ENCODE measurements at places on chromosomes 16 and 17. TPM values are rescaled to one million over a fixed set of nuclear protein-coding genes. Genes with fewer than 3 reads are reported as not detected.

The FGF11 gene
- 2.0 TPM for total RNA-seq

The HSD11B2 gene
- total RNA-seq: not detected

The KREMEN2 gene
- total RNA-seq: not detected

The GAST gene
- not detected for total RNA-seq

The NEUROD2 gene
- not detected for total RNA-seq

The EMC8 gene
- total RNA-seq: 32.5 TPM

The DNAH3 gene
- total RNA-seq: not detected

- DNase-seq: peak; percentile 67
Observed at GRCh38 chr17:7834542-7834956, 532 bp downstream of the KDM6B start.

- no peak for DNase-seq
Observed at GRCh38 chr17:57554826-57555635, 190.1 kb downstream of the CCDC182 start.

DNA sequence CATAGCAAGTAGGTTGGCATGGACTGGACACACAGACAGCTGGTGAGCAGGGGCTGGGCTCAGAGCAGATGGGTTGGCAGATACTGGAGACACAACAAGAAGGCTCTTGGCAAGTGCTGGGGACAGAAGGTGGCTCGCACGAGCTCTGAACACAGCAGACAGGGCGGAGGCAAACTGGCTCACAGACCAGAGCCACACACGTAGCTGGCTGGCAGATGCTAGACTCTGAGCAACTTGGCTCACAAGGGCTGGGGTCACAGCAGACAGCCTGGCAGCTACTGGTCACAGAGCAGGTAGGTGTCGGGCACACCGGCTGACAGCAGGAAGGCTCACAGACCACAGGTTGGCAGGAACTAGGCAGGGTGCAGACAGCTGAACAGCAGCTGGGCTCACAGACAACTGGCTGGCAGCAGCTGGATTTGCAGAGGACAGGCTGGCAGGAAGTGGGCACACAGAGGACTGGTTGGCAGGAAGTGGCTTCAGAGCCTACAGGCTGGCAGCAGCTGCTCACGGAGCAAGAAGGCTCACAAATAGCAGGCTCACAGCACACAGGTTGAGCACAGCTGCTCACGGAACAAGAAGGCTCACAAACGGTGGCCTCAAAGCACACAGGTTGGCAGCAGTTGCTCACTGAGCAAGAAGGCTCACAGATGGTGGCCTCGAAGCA is 725 bp downstream of the KRTAP16-1 start:
- peak; percentile 65 for DNase-seq

- no peak for DNase-seq
Observed at GRCh38 chr16:24499193-24499814, 40.1 kb upstream of the RBBP6 start.

DNA sequence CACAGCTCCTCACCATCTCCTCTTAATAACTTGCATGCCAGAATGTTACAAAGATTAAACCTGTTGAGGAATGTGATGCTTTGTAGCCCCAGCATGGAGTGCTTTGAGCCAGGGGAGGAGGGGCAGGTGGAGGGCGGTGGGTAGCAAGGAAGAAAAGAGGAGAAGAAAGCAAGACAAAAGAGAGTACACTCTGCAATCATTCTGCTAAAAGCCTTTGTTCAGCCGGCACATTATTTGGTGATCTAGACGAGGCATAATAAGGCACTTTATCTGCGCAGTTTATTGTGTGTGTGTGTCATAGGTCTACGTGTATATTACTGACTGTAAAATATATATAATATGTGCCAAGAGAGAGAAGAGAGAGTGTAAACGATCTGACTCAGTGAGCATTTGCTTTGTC is 139.1 kb downstream of the SOX9 start:
- no peak for DNase-seq

DNA sequence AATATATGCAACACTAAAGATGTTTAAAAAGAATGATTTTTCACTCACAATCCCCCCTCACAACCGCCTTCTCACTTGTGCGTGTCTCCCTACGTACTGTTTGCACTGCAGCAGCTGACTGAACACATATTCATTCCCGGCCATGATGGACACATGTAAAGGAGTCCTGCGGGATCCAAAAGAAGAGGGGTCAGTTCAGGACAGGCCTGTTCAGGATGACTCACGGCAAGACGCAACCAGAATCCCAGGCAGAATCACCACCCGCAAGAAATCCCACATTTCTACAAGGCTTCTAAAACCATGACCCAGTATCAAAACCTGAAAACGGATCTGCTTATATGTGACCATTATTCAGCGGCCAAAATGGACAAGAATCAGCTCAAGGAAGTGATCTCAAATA is 52.3 kb downstream of the CYB5D2 start:
- no peak for DNase-seq

DNA sequence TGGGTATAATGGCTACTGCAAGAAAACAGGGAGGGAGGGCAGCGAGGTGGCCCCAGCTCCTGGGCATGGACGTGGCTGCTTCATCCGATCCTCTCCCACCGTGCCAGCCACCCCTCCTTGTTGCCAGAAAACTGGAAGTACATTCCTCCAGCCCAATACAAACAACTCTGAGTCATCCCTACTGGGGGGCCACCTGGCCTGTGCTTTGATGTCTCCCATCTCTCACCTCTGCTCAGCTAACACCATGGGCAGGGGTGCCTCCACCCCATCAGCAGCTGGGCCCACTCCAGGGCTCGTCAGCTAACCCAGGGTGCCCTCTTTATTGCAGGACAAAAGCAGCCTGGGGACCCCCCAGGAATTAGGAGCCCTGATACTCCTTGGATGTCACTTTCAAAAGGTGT is 2.0 kb downstream of the RHBDF2 start:
- DNase-seq: no peak

DNA sequence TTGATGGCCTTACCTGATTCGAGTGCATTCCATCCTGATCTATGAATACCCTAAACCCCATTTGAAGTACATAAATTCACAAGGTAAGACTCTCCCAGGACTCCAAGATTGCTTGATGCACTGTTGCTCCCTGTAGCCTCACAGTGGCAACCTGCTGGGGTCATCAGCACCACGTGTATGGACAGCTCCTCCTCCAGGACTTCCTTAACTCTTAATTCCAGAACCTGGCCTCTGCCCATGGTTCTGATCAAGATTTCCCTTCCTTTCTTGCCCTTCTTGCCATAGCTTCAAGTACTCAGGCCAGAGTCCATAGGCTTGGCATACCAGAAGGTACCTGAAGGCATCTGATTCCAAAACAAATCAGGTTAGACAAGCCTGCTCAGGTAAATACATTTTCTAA is 34.0 kb upstream of the NLK start:
- no peak for DNase-seq

- DNase-seq: no peak
Observed at GRCh38 chr16:29900888-29901606, 759 bp downstream of the ASPHD1 start.

GRCh38 chr16:73049511-73049910 is 1.6 kb upstream of the ZFHX3 start:
- DNase-seq: no peak

DNA sequence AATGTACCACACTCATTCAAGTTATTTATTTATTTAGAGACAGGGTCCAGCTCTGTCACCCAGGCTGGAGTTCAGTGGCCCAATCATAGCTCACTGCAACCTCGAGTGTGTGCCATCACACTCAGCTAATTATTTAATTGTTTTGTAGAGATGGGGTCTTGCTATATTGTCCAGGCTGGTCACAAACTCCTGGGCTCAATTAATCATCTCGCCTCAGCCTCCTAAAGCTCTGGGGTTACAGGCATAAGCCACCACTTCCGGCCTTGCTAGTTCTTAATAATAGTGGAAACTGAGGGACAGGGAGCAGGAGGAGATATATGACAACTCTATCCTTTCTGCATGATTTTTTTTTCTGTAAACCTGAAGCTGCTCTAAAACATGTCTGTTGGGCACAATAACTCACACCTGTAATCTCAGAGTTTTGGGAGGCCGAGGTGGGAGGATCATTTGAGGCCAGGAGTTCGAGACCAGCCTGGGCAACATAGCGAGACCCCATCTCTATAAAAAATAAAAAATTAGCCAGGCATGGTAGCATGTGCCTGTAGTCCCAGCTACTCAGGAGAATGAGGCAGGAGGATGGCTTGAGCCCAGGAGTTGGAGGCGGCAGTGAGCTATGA is 11.7 kb upstream of the EXOC7 start:
- DNase-seq: no peak

DNA sequence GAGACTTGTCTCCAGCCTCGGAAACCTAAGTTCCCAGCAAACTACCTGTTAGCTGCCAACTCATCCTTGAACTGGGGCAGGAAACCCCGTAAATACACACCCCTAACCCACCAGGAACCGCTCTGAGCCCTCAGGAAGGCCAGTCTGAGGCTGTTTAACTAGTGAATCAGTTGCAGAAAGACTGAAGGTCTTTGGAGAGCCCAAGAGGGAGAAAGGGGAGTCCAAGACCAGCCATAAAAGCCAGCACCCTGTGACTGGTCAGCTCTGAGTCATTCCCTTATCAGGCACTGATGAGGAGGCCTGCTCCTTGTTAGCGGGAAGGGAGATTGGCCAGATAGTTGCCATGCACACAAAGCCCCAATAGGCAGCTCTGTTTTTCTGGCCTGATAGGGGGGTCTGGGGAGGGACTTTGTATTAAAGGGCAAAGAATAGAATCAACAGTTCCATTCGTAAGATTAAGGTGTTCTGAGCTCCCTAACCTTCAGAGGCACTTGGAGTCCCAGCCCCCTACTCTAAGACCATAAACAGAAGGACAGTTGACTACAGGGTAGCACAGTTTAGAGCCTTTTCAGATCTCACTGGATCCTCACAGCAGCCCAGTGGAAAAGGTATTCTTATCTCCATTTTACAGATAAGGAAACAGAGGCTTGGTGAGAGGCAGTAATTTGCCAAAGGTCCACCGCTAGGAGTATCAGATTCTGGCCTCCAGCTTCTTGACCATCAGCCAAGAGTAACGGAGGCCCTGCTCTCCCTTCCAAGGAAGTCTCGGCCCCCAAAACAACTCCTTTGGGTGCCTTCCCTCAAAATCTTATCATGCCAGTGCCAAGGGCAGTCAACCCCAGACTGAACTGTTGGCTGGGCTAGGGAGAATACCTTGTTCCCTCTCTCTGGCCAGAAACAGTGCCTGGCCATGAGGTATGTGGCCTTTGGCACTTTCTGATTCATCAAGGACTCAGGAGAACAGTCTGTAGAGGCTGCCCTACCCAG is 2.2 kb upstream of the KRT19 start:
- DNase-seq: no peak

DNA sequence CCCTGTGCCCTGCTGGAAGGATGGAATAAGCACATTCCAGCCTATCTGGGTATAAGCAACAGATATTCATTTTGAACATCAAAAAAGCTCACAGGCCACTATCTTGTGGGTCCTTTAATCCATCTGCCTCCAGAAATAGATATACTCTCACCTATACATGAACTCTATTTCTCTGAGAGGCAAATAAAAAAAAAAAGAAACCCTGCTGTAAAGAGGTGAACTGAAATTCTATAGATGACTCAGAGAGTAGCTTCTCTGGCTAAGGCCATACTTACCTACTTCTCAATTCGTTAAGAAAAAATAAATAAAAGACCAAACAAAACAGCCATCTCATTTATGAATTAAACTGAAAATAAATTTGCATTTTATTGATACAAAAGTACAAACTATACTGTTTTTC is 86.3 kb downstream of the DYNLRB2 start:
- no peak for DNase-seq

Measured in T-helper 17 cell (primary cell).